Activated naive CD8-positive, alpha-beta T cell treated with anti-CD3 and anti-CD28 coated beads for 36 hours (primary cell): ENCODE measurements at places on chromosomes 2 and 18.

DNA sequence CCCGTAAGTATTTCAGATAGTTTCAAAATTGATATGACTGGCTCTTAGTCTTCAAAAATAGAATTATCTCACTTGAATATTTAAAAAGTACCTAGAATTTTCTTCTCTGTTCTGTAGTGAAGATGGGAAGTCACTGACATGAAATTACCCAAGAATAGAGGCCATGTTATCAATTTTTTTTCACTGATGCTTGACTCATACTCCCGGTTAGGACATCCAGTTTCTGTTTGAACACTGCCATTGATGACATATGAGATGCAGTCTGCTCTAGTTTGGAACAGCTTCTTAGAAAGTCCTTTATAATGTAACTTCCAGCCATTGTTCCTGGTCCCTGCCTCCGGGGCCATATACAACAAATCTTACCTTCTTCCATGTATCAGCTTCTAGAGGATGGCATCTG, 26.0 kb downstream of the MAP3K20 start:
- no peak for DNase-seq

GRCh38 chr2:223180463-223180862, 128.5 kb downstream of the KCNE4 start:
- DNase-seq = no peak

- no peak for DNase-seq
Observed at GRCh38 chr2:49616800-49617199, 462.5 kb upstream of the FSHR start.

DNA sequence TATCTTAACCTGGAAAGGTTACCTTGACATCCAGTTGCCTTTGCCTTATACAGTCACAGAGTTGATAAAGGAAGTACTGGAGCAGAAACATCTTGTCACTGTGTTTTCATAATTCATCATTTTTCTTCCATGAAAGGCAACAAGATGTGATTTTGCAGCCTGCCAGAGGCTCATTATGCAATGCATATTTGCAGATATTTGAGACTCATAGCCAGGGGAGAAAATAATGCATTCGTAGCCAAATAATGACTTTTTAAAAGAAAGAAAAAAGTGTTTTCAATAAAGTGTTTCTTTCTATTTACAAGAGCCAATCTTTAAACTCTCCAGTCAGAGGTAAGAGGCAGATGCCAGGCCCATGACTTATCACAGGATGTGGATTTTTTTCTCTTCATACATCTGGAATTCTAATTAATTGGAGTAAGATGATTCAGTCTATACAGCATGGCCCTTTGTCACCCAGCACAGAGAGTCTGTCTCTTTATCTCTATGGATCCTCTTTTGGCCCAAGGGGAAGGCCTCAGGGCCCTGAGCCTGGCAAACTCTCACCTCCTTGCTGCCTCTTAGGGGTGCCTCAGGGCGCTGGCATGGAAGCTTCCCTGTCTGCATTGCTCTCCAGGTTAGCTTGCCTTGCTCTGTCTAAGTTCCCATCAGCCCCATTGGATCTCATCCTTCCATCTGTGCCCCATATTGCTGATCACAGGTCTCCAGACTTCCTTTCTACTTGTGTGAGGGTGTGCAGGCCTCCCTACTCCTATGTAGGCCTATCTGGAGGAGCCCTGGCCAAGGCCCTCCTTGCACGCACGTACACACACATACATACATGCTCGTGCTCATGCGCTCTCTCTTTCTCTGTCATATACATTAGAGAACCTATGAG, 247.7 kb downstream of the TPGS2 start:
- DNase-seq = no peak

DNA sequence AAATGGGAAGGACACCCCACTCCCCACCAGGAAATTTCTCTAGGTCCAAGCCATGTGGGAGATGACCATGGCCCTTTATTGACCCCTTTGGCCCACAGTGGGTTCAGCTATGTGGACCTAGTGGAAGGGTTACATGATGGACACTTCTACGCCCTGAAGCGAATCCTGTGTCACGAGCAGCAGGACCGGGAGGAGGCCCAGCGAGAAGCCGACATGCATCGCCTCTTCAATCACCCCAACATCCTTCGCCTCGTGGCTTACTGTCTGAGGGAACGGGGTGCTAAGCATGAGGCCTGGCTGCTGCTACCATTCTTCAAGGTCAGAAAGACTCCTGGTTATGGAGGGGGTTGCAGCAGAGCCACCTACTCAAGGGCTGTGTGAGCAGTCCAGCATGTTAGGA, 1.3 kb downstream of the STK16 start:
- DNase-seq = no peak

- DNase-seq = no peak
Observed at GRCh38 chr2:89833116-89833779, 1141.8 kb downstream of the RPIA start.

DNA sequence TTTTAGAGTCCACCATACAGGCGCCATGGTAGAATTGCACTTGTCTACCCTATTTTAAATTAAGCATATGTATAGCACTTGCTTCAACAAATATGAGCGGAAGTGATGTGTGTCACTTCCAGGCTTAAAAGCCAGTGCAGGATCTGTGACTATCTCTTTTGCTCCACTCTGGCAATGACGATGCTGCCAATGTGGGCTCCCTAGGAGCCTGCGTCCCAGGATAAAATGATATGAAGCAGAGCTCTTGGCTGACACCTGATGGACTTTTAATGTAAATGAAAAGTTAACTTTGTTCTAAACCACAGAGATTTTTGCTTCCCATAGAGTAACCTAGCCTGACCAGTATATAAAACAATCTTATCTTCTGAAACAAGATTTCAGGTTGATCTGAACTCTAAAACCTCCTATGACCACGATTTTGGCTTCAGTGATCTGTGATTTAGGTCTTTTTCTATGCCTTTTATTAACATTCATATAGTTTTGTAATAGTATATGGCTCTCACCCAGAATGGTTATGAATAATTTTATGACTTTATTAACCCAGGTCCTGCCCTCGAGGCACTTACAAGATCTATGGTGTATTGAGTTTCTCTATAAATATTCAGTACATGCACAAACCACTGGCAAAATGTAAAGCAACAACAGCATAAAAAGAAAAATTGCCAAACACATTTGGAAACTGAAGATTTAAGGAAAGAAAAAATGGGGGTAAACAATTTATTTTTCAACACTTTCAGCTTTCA, 422.5 kb upstream of the PIK3C3 start:
- no peak for DNase-seq

DNA sequence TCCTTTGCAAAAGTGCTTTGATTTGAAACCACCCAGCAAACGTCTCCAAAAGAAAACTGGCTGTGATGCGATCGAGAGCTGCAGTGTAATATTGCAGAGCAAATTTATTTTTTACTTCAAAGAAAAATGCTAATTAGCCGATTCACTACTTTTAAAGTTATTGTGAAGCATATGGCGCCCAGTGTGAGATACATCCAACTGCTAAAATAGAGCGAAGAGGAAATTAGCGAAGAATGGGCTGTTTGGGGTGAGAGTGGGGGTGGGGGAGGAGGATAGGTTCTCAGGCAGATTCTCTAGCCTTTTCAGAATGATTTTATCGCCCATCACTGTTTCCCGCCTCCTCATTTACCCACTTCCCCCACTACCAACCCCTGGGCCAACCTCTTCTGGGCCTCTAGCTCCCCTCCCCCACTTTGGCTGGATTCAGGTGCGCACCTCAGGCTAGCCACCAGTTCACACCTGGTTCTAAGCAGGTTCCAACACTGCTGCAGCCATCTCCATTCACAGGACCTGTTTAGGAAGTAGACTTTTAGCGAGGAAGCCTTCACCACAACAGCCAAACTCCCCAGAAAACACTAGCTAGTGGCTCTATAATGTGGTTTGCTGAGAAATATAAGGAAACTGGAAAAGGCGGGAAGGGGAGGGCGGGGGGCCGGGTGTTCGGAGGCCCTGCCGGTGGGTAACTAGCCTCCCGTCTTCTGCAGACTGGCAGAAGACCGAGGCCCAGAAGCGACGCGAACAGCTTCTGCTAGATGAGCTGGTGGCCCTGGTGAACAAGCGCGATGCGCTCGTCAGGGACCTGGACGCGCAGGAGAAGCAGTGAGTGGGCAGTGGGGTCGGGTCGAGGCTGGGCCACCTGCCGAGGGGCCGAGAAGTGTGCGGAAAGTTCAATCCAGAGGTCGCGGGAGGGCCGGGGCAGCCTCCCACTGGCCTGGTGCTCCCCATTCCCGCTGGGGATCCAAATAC, 6.0 kb upstream of the OTX1 start:
- DNase-seq = no peak

DNA sequence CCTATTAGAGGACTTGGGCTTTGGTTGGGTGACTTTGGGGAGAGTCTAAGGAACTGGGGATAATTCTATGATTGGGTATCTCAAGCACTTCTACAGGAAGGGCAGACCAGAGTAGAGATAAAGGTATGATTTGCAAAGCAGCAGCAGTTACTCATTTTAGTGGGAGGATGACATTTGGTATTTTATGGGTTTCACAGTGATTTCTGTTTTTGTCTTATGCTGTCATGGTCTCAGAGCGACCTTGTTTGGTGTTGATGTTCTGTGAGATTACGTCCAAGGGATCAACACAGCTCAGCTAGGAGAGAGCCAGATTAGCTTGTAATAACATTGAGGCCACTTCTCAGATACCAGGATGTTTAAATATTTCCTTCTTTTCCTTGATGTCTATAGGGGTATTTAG, 18.2 kb downstream of the TTR start:
- no peak for DNase-seq

- DNase-seq = no peak
Observed at GRCh38 chr2:17544256-17544655, 3.8 kb downstream of the VSNL1 start.

GRCh38 chr18:47968721-47969120, 38.3 kb upstream of the SMAD2 start:
- no peak for DNase-seq

DNA sequence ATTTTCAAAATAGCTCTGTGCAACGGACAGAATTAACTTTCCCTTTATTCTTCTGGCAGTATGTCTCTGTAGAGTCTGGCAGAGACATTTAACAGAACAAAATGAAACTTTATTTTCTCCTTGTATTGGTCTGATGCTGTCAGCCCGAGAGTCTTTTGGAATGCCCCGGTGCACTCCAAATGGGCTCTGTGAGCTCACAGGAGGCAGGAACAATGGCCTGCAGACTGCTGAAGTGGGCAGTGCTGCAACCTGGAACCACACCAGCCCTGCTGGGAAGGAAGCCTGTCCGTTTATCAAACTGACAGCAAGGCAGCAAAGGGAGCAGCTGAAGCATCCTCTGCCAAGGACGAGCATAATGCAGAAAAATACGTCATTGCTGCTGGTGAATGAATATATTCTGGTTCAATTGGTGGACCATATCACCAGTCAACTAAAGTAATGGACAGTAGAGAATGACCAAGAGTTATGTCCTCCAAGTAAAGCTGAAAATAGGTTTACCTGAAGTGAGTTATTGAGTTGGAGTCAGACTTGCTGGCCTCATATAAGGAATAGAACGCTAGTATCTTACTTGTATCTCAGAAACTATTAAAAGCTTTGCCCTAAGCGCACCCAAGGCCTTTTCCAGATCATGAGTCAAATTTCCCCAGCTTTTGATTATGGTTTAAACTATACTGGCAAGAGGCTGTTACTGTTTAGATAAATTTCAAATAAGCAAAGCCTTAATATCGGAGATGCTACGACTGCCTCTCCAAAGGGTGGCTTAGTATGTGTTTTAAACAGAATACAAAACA, 207.6 kb upstream of the TANK start:
- no peak for DNase-seq

DNA sequence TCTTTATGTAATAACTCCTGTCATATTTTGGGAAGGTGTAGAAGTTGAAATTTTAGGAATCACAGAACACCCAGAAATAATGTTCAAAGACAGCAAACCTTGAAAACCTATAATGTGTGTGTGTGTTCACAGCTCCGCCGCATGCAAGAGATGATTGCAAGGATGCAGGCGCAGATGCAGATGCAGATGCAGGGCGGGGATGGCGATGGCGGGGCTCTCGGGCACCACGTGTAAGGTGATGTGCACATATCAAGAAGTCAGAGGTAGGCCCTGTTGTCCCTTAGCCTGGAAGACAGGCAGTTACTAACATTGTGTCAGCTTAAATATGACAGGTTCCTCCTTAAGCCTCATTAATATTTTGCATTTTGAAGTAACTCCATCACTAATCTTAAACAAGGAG, 6.1 kb upstream of the FARP2 start:
- no peak for DNase-seq

GRCh38 chr2:30641765-30642345, 165.4 kb downstream of the CAPN13 start:
- DNase-seq = no peak

GRCh38 chr2:147487286-147487977, 357.4 kb upstream of the ACVR2A start:
- DNase-seq = no peak

DNA sequence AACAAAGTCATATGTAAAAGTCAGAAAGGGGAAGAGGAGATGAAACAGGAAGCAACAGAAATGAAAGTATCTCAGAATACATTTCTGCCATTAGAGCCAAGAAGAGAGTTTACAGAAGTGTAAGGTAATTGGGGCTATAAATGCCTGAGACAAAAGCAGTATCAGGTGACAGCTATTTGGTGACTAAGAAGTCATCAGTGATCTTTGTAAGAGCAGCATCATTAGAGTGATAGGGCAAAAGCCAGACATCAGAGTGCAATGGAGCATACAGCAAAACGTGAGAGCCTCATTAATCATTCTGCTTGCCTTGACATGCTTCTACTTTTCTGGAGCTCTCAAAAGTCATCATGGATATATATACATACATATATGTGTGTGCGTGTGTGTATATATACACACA, 804.7 kb upstream of the PIK3C3 start:
- no peak for DNase-seq

- no peak for DNase-seq
Observed at GRCh38 chr2:104584393-104584792, 269.5 kb upstream of the POU3F3 start.

- DNase-seq = no peak
Observed at GRCh38 chr2:169562519-169562918, 11.1 kb downstream of the FASTKD1 start.

DNA sequence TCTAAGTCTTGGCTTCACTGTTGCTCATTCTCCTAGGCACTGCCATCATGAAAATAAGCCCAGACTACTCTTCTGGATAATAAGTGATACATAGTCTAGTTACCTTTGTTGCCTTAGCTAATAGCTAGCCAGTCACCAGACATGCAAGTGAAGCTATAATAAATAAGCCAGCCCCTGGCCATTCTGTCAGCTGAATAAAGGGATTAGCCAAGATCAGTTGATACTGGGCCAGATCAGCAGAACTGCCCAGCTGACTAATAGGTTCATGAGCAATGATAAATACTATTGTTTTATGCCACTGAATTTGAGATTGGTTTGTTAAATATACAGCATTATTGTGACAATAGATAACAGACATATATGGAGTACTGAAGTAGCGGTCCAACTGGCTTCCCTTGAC, 8.0 kb upstream of the C2orf69 start:
- no peak for DNase-seq

DNA sequence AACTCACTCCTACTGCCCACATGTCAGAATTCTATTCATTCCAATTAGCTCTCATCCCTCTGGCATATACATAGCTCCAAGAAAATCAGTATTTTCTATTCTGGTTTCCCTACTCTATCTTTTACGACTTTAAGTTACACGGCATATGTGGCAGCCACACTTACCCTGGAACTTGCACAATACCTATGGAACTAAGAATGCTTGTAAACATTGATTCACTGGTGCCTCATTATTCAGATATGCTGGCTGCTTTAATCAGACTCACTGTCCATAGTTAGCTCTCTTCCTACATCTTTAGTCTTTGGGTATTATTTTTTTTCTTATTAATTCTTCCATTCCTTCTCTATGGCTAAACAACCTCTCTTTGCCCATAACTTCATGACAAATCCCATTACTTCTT, 1519.9 kb upstream of the ACVR2A start:
- DNase-seq = no peak
